Fibroblast of the aortic adventitia (primary cell): ENCODE measurements at places on chromosomes 16 and 17. TPM values are rescaled to one million over a fixed set of nuclear protein-coding genes. Genes with fewer than 3 reads are reported as not detected.

The CPNE7 gene
- 0.65 and 13.1 TPM in 2 replicates for total RNA-seq

The GJC1 gene
- 4.5 and 21.1 TPM in 2 replicates for total RNA-seq

The TPSD1 gene
- total RNA-seq, result not detected in 2 replicates

The C17orf107 gene
- total RNA-seq, result 3.8 and 4.5 TPM in 2 replicates

The CES5A gene
- total RNA-seq, result not detected in 2 replicates

The KRT36 gene
- not detected in 2 replicates for total RNA-seq

The EXOC7 gene
- total RNA-seq, result 40.8 and 88.5 TPM in 2 replicates

The CSH2 gene
- not detected in 2 replicates for total RNA-seq

GRCh38 chr17:73600103-73600871 lies 44.0 kb downstream of the SDK2 start:
- DNase-seq, result peak; percentile 5

GRCh38 chr16:8084882-8085281 lies 505.4 kb downstream of the TMEM114 start:
- DNase-seq, result no peak

DNA sequence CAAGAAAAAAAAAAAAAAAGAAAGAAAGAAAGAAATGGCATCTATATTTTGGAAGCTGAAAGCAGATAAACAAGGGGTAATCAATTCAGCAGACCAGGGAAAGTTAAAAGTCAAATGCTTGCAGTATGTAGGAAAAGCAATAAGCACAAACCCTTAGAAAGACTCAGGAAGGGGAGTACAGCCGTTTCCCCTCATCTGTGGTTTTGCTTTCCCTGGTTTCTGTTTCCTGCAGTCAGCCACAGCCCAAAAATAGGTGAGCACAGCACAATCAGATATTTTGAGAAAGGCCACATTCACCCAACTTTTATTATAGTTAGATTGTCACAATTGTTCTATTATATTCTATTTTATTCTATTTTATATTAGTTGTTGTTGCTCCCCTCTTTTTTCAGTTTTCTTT lies 14.4 kb upstream of the ALOX12 start:
- no peak for DNase-seq

DNA sequence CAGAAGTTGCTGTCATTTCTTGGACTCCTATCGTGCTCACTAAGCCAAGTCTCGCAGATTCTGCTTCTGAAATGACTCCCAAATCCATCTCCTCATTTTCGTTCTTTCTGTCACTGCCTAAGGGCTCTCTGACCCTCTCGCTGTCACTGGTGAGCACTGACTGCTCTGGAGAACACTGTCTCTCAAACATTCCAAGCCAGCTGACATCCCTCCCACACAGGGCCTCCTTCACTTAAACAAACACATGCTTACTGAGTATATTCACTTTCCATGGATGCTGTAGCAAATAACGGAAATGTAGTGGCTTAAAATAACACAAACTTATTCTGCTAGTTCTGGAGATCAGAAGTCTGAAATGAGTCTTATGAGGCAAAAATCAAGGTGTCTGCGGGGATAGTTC lies 18.8 kb downstream of the CACNG1 start:
- no peak for DNase-seq

DNA sequence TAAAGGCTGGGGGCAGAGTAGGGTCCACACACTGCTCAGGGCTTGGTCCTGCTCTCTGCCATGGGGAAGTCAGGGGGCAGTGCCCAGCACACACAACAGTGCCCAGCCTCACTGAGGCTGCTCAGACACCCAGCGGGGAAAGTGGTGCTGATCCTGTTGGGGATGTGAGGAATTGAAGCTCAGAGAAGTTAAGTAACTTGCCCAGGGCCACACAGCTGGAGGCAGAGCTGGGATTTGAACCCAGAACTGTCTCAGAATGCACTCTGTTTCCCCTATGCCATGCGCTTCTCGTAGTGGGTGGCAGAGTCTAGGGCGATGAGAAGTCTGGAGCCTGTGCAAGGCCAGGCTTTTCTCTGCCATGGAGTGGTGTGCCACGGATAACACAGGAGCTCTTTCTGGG lies 59.3 kb downstream of the SDK2 start:
- DNase-seq, result no peak
